ENCODE measurements at places on chromosomes 13 and 19. TPM values are rescaled to one million over a fixed set of nuclear protein-coding genes. Genes with fewer than 3 reads are reported as not detected.

- no peak overlapping the region for H3K4me3 ChIP-seq
- no peak overlapping the region for H3K27ac ChIP-seq
- H3K27me3 ChIP-seq: no peaks in the 10 kb centered on the region
- H3K4me1 ChIP-seq: peaks cover 51% of the 10 kb centered on the region
- H3K36me3 ChIP-seq: no peaks in the 10 kb centered on the region
Measured at GRCh38 chr19:8416796-8417195, 3.7 kb downstream of the MARCHF2 start.

DNA sequence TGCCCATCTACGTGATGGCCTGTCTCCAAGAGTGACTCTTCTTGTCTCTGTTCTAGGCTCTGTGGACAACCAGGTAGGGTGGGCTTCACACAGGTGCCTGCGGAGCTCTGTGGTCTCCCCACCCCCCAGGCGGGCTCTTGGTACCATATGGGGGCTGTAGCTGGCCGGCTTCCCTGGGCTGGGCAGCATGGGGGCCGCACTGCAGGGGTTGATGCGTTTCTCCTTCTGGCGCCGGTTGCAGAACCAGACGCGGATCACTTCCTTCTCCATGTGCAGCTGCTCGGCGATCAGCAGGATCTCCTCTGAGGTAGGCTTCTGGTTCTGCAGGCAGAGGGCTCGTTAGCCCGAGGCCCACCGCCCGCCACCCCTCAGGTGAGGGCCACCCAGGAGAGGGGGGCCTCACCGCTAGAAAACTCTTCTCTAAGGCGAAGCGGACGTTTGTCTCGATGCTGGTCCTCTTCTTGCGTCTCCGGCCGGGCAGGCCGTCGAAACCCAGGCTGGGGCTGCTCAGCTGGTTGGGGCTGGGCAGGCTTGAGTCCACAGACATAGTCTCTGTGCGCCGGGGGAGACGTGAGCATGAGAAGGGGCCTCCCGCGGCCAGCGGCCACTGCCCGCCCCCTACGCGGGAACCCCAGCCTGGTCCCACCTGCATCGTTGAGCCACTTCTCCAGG, 19.3 kb downstream of the ZNF574 start:
- H3K4me1 ChIP-seq: peaks cover 34% of the 10 kb centered on the region
- H3K4me3 ChIP-seq: no peak overlapping the region
- no peaks in the 10 kb centered on the region for H3K36me3 ChIP-seq
- DNase-seq: no peak
- H3K27me3 ChIP-seq: peaks cover 2% of the 10 kb centered on the region

GRCh38 chr13:31208559-31209122, 8.9 kb downstream of the B3GLCT start:
- no peaks in the 10 kb centered on the region for H3K27me3 ChIP-seq
- no peak overlapping the region for H3K4me3 ChIP-seq
- peaks cover 3% of the 10 kb centered on the region for H3K4me1 ChIP-seq

- peaks cover 15% of the 10 kb centered on the region for H3K4me1 ChIP-seq
- peaks cover 6% of the 10 kb centered on the region for H3K27me3 ChIP-seq
- no peak for DNase-seq
- H3K27ac ChIP-seq: no peak overlapping the region
- no peak overlapping the region for H3K4me3 ChIP-seq
- H3K36me3 ChIP-seq: no peaks in the 10 kb centered on the region
Measured at GRCh38 chr19:55446060-55446459, 3.0 kb upstream of the SHISA7 start.

DNA sequence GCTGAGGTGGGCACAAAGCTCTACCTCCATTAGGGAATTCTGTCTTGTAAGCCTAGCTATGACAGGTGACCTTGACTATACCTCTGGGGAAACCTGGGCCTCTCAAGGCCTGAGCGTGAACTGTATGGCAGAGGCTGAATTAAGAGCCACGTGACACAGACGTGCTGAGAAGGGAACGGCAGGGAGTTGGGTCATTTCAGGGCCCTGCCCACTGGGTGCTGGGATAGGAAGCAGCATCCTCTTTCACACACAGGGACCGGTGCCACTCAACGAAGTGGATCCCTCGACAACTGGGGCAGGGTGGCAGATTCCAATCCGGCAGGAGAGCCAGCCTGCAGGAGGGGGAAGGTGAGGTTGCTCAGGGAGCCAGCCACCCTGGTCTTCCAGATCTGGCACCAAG, 9.2 kb downstream of the ASF1B start:
- no peaks in the 10 kb centered on the region for H3K27me3 ChIP-seq
- H3K36me3 ChIP-seq: peaks cover 49% of the 10 kb centered on the region
- no peaks in the 10 kb centered on the region for H3K4me1 ChIP-seq
- H3K27ac ChIP-seq: no peak overlapping the region
- DNase-seq: no peak

DNA sequence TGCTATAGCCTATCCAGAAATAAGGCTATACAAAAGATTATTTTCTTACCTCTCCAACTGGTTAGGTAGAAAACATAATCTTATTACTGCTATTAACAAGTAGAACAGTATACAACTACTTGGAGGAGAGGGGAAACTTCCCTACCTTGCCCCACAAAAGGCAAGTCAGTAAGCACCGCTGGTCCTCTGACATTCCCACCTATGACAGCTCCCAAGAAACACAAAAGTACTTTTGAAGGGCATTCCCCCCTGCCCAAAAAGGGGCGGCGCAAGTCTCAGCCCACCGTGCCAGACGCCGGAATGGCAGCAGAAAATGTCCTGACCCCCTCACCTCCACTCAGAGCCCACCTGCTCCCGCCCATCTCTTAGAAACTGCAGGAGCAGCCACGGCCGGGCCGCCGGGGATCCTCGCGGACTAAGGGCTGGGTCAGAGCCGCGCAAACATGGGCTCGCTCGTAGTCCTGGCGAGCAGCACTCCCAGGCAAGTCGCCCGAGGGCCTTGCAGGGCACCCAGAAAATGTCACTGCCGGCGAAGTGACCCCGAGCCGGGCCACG, 437 bp downstream of the SUCLA2 start:
- H3K4me1 ChIP-seq: peaks cover 13% of the 10 kb centered on the region
- H3K27ac ChIP-seq: peak overlapping the region; percentile 67
- peaks cover 19% of the 10 kb centered on the region for H3K36me3 ChIP-seq
- no peaks in the 10 kb centered on the region for H3K27me3 ChIP-seq
- peak overlapping the region; percentile 90 for H3K4me3 ChIP-seq

- no peak overlapping the region for H3K27ac ChIP-seq
- no peak for DNase-seq
- H3K4me3 ChIP-seq: no peak overlapping the region
- peaks cover 33% of the 10 kb centered on the region for H3K4me1 ChIP-seq
- H3K36me3 ChIP-seq: no peaks in the 10 kb centered on the region
- no peaks in the 10 kb centered on the region for H3K27me3 ChIP-seq
Measured at GRCh38 chr19:46617601-46618000, 7.3 kb downstream of the PTGIR start.

GRCh38 chr19:7349961-7350711, 1.4 kb downstream of the ARHGEF18 start:
- H3K27ac ChIP-seq: no peak overlapping the region
- H3K27me3 ChIP-seq: peaks cover 36% of the 10 kb centered on the region
- DNase-seq: no peak
- no peaks in the 10 kb centered on the region for H3K4me1 ChIP-seq
- H3K4me3 ChIP-seq: no peak overlapping the region

The MYH14 gene
- 0.86 TPM for total RNA-seq

The FARSA gene
- total RNA-seq: 237 TPM

All from K562 (cell line).